ENCODE measurements at places on chromosomes 4 and X.

- no peak for DNase-seq
Measured at GRCh38 chrX:39331082-39331704, 529.9 kb downstream of the MID1IP1 start.

- no peak for DNase-seq
Measured at GRCh38 chrX:120377179-120377578, 15.3 kb downstream of the ATP1B4 start.

DNA sequence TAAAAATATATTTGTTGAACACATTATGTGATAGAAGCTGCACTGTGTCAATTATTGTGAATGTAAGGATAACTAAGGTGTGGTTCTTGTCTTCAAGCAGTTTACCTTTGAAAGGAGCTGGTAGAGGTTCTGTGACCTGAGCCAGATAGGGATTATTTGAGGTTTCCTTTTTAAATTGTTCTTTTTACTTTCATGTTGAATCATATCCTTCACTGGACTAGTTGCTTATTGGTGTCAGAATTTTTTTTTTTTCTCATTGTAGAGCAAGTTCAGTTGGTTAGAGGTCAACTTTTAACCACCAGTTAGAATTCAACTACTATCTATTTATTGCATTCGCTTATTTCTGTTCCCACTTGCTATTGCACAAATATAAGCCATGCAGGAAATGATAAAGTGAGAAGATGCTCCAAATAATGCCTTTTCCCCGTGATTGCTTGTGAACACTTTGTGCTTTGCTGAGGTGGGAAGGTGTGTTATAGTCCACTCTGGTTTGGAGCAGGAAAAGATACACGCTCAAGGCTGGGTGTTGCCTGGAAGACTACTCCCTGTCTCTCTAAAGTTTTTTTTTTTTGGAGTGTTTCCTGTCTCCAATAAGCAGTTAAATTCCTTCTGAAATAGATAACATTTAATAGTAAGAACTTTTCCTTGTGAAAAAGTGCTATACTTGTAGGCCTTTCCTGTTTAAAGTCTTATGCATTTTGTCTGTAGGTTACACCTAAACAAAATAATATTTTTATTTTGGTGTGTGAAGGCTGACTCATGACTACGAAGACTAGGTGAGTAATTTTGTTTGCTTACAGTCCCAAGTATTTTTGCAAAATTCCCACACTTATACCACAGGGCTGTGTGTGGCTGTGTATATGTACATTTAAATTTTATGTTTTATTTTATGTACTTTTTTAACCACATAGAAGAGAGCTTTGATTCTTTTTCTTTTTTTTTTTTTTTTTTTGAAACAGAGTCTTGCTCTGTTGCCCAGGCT is 83.8 kb upstream of the LCORL start:
- DNase-seq = no peak

- no peak for DNase-seq
Measured at GRCh38 chrX:77740376-77740905, 45.6 kb downstream of the ATRX start.

- DNase-seq = no peak
Measured at GRCh38 chr4:125838924-125839323, 524.2 kb downstream of the FAT4 start.

GRCh38 chr4:118587116-118587831 is 97.9 kb upstream of the METTL14 start:
- DNase-seq = no peak

- no peak for DNase-seq
Measured at GRCh38 chr4:100826808-100827548, 309.2 kb upstream of the EMCN start.

DNA sequence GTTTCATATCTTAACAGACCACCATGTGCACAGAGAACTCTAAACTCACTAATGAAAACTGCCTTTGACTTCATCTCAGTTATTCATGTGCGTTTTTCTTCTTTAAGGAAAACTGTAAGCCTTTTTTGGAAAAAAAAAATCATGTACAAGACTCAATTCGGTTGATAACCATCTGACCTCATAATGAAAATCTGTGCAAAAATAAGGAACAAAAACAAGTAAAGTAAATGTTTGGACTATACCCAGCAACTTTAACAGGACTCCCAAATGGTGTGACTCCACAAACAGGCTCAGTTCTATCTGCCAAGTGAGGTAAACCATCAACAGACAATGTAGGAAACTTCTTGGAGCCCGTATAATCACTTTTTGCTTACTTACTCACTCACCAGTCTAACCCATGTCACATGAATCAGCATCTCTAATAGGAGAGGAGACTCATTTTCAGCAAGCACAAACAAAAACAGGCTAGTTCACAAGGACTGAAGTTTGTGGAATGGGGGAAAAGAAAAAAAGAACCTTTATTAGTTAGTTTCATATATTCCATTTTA is 9.3 kb downstream of the APOO start:
- no peak for DNase-seq

DNA sequence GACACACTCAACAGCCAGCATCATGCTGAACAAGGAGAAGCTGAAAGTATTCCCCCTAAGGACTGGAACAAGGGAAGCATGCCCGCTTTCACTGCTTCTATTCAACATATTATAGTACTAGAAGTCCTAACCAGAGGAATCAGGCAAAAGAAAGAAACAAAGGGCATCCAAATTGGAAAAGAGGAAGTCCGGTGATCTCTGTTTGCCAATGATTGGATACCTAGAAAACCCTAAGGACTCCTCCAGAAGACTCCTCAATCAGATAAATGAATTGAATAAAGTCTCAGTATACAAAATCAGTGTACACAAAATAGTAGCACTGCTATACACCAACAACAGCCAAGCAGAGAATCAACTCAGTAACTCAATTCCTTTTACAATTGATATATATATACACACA is 44.8 kb downstream of the ARFIP1 start:
- DNase-seq = no peak

DNA sequence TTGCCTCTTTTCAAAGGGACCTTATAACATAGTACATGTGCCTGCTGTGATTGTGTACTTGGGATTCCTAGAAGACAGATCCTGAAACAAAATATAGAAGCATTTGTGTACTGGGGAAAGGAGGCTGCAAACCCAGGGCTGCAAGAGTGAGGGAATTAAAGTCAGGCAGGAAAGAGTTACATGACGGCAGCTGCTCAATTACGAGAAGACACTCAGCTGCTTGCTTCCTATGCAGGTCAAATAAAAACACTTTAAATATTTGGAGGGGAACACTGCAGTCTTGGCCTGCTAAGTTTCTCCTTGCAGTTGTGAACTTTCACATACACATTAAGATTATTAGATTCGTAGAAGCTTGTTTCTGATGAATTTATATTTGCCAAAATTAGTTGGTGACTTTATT is 191.9 kb upstream of the CXCL13 start:
- DNase-seq = no peak

- DNase-seq = no peak
Measured at GRCh38 chr4:20616313-20616712, 83.9 kb upstream of the PACRGL start.

GRCh38 chr4:39978904-39979303 is 1.2 kb upstream of the PDS5A start:
- no peak for DNase-seq

- DNase-seq = no peak
Measured at GRCh38 chr4:65599340-65599739, 70.9 kb downstream of the EPHA5 start.

DNA sequence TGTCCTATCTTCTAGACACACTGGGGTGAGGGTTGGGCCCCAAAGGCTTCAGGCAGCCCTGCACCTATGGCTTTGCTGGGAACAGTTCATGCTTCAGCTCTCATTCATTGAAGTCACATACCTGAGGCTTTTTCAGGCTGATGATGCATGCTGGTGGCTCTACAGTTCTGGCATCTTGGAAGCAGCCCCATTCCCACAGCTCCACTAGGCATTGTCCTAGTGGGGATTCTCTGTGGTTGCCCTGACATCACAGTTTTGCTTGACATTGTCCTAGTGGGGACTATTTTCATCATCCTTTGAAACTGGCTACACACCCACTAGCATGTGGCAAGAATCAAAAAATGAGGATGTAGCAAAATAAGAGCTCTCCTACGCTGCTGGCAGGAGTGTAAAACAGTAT is 37.7 kb upstream of the C4orf17 start:
- no peak for DNase-seq

- DNase-seq = no peak
Measured at GRCh38 chr4:961351-962230, 11.8 kb downstream of the DGKQ start.

- DNase-seq = no peak
Measured at GRCh38 chrX:11665168-11666111, at the start of gene ARHGAP6. ARHGAP6 (minus strand) TSS chrX:11665920; CDS start chrX:11664828, 1,092 bp downstream.
